IMR-90 (cell line): ENCODE measurements at places on chromosomes 11 and 22. TPM values are rescaled to one million over a fixed set of nuclear protein-coding genes. Genes with fewer than 3 reads are reported as not detected.

SAAL1 gene
- total RNA-seq = 12.5 and 21.1 TPM in 2 replicates

PAMR1 gene
- total RNA-seq = 65.5 and 80.7 TPM in 2 replicates

GRCh38 chr22:34324763-34325162 is 404.5 kb upstream of the LARGE1 start:
- DNase-seq = no peak
- H3K27me3 ChIP-seq = no peaks in the 10 kb centered on the region
- H3K4me3 ChIP-seq = no peak overlapping the region
- H3K4me1 ChIP-seq = no peaks in the 10 kb centered on the region
- H3K36me3 ChIP-seq = no peaks in the 10 kb centered on the region

- no peak overlapping the region for H3K4me3 ChIP-seq
- peaks cover 8% of the 10 kb centered on the region for H3K4me1 ChIP-seq
- no peaks in the 10 kb centered on the region for H3K27me3 ChIP-seq
- H3K36me3 ChIP-seq = peaks cover 4% of the 10 kb centered on the region; the same call in 1 of the 2 replicates
- peak; percentile 96 for DNase-seq
These were observed 13.2 kb upstream of the C1QTNF4 start for GRCh38 chr11:47607380-47607779.

DNA sequence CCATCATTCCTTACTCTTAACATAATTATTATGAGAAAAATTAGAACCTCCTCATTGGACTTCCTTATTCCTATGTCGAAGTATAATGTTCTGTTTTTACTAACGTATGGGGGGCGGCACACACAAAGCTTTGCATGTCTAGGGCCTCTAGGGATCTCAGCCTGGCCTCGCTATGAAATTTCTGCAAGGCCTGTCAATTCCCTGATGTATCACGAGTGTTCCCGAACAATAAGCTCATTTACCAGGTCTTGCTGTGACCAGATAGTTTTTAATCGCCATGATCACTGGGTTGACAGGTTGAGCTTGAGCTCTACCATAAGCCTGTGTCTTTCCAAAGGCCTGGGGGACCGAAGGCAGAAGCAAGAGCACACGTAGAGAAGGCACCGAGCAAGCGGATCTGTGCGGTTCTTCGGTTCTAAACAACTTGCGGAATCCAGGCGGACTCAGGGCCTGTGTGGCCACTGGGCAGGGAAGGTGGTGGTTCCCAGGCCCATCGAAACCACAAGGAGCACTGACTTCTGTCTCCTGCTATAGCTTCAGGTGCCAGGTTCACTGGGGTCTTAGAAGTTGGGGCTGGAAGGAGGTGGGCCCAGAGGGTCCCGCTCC is 10.4 kb upstream of the FXYD2 start:
- no peak overlapping the region for H3K27ac ChIP-seq
- no peak overlapping the region for H3K4me3 ChIP-seq
- DNase-seq = no peak
- H3K27me3 ChIP-seq = peaks cover 23% of the 10 kb centered on the region

- H3K4me3 ChIP-seq = no peak overlapping the region
- peaks cover 43% of the 10 kb centered on the region for H3K36me3 ChIP-seq
- H3K4me1 ChIP-seq = peaks cover 2% of the 10 kb centered on the region; the same call in 1 of the 2 replicates
These were observed 30.5 kb upstream of the FNBP4 start for GRCh38 chr11:47797633-47798032.

- peaks cover 2% of the 10 kb centered on the region; the same call in 1 of the 2 replicates for H3K4me1 ChIP-seq
- H3K27ac ChIP-seq = no peak overlapping the region
- no peak overlapping the region for H3K4me3 ChIP-seq
- DNase-seq = no peak
- no peaks in the 10 kb centered on the region for H3K27me3 ChIP-seq
These were observed 53.9 kb downstream of the CTNND1 start for GRCh38 chr11:57815476-57815875.

GRCh38 chr11:14269692-14270573 is 89.0 kb downstream of the RRAS2 start:
- no peaks in the 10 kb centered on the region for H3K27me3 ChIP-seq
- H3K4me3 ChIP-seq = no peak overlapping the region
- H3K4me1 ChIP-seq = peaks cover under 1% of the 10 kb centered on the region; the same call in 1 of the 2 replicates
- no peak for DNase-seq
- H3K27ac ChIP-seq = no peak overlapping the region

RHOD gene
- 4.7 and 5.3 TPM in 2 replicates for total RNA-seq

RPS3 gene
- total RNA-seq = 2,360 and 3,444 TPM in 2 replicates

GRCh38 chr22:23067023-23067650 is 3.2 kb upstream of the GNAZ start:
- H3K27me3 ChIP-seq = peaks cover 19% of the 10 kb centered on the region; the same call in 1 of the 2 replicates
- H3K27ac ChIP-seq = no peak overlapping the region
- H3K36me3 ChIP-seq = no peaks in the 10 kb centered on the region
- no peak for DNase-seq

DNA sequence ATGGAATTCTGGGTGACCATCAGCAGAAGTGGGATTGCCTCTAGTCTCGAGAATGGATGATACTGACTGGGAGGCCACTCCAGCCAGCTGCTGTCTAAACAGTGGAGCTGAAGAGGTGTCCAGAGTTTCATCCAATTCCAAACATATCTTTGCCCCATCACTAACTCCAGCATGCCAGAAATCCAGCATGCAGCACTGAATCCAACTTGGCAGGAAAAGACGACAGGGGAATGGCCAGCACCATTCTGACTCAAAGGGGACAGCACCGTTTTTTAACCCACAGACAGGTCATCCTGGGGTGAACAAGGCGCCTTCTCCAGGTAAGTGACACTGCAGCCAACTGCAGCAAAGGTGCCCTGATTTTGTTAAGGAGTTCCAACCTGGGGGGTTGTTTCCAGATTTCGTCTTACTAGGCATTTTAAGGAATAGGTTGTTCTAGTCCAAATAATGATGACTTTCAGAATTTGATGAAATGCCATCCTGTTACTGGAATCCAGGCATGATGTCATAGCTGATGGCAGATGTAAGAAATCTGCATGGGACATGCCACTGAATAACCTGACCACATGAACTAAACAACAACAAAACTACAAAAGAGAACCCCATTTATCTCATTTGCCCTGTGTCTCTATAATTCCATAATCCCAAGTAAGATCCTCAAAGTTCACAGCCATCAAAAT is 32.3 kb downstream of the FEZ1 start:
- no peaks in the 10 kb centered on the region for H3K27me3 ChIP-seq
- no peak overlapping the region; the same call in 1 of the 2 replicates for H3K27ac ChIP-seq
- no peak overlapping the region for H3K4me3 ChIP-seq
- H3K4me1 ChIP-seq = peaks cover 3% of the 10 kb centered on the region; the same call in 1 of the 2 replicates

OR5AP2 gene
- total RNA-seq = not detected in 2 replicates

GRCh38 chr11:61417670-61418069 is 12.1 kb downstream of the CPSF7 start:
- peaks cover 68% of the 10 kb centered on the region for H3K36me3 ChIP-seq
- DNase-seq = peak; percentile 30
- H3K4me3 ChIP-seq = no peak overlapping the region
- no peak overlapping the region for H3K27ac ChIP-seq
- no peaks in the 10 kb centered on the region for H3K27me3 ChIP-seq

FBLN1 gene
- total RNA-seq = 11.3 and 11.4 TPM in 2 replicates

- peaks cover 42% of the 10 kb centered on the region for H3K27me3 ChIP-seq
- H3K27ac ChIP-seq = no peak overlapping the region
- H3K36me3 ChIP-seq = no peaks in the 10 kb centered on the region
- peaks cover 3% of the 10 kb centered on the region; the same call in 1 of the 2 replicates for H3K4me1 ChIP-seq
These were observed 1.4 kb upstream of the CELSR1 start for GRCh38 chr22:46538814-46539160.

DNA sequence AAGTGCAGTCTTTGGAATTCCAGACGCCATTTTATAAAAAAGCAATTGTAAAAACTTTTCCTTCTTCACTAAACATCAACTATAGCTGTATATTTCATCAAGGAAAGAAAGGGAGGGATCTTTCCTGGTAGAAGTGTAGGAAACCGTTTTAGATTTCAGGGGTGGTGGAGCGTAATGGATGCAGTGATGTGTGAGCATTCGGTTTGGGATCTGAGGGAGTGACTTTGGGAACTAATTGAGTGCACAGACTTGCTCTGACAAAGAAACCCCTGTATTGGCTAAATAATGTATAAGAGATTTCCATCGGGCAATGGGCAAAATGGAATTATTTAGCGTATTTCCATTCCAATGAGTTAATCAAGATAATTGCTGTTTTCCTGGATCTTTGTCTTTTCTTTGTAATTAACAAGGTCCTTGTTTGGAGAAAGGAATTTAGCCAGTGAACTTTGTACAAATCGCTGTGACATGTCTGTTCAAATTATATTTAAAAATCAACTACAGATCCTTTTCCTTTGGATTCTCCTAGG is 125.0 kb upstream of the NARS2 start:
- no peak overlapping the region for H3K4me3 ChIP-seq
- no peak for DNase-seq
- H3K27me3 ChIP-seq = no peaks in the 10 kb centered on the region
- H3K4me1 ChIP-seq = peaks cover 2% of the 10 kb centered on the region
- H3K27ac ChIP-seq = no peak overlapping the region

DNA sequence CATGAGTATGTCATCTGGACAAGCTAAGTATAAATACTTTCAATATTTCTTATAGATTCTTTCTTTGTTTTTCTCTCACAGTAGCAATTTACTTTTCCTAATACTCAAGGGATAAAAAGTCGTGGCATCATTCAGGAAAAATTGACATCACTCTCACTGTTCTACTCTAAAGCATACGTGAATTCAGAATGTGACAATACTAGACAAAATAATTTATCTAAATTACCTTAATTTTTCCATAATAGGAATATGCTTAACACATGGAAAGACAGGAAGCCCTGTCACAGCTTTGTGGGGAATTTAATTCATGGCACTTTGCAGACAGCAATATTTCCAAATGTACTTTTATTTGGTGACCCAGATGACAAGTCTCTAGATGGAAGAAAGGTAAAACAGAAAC is 394.6 kb downstream of the DLG2 start:
- no peak overlapping the region for H3K4me3 ChIP-seq
- no peak overlapping the region for H3K27ac ChIP-seq
- no peaks in the 10 kb centered on the region for H3K27me3 ChIP-seq
- no peaks in the 10 kb centered on the region for H3K36me3 ChIP-seq
- no peak for DNase-seq

KRTAP5-9 gene
- total RNA-seq = not detected in 2 replicates

GRCh38 chr22:35642305-35642741 is 5.9 kb upstream of the APOL6 start:
- peak; percentile 46 for DNase-seq
- no peaks in the 10 kb centered on the region for H3K36me3 ChIP-seq
- peaks cover 25% of the 10 kb centered on the region for H3K4me1 ChIP-seq
- no peak overlapping the region for H3K4me3 ChIP-seq
- H3K27me3 ChIP-seq = no peaks in the 10 kb centered on the region
- no peak overlapping the region for H3K27ac ChIP-seq

GRCh38 chr11:2179516-2179915 is 7.9 kb upstream of the TH start:
- no peak overlapping the region for H3K27ac ChIP-seq
- no peak for DNase-seq
- H3K4me1 ChIP-seq = no peaks in the 10 kb centered on the region
- peaks cover 8% of the 10 kb centered on the region; the same call in 1 of the 2 replicates for H3K27me3 ChIP-seq
- no peaks in the 10 kb centered on the region for H3K36me3 ChIP-seq
- no peak overlapping the region for H3K4me3 ChIP-seq

GRCh38 chr11:57500515-57500914 is 15.0 kb downstream of the SLC43A1 start:
- H3K36me3 ChIP-seq = peaks cover 26% of the 10 kb centered on the region
- no peaks in the 10 kb centered on the region for H3K27me3 ChIP-seq
- no peak overlapping the region for H3K27ac ChIP-seq
- DNase-seq = no peak

DNA sequence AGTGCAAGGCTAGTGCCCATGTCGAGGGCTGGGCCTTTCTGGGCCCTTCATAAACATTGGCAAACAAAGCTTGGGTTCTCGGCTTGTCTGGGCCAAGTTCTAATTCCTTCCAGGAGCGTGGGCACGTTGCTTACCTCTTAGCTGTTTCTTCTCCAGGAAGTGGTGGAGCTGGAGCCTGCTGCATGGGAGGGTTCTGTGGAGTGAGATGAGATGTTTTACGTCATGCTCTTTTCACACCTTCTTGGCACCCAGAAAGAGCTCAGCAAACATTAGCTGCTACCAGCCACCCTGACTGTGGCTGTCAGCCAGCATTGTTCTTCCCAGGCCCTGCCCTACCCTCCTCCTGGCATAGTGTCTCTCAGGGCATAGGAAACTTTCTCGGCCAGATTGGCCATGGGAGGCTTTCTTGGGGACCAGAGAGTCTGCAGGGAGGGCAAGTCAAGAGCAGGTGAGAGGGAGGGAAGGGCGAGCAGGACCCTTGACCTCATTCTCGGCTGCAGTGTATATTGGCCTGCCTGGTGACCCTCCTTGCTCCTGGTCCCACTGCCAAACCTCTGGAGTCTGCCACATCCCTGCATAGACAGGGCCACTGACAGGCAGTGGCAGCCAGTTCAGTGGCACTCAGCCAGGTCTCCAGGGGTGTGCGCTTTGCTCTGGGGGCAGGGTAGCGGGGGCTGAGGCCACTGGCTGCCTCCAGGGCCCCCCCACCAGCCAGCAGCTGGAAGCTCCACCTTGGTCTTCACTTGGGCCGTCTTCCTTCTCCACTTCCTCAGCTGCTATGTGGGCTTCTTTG is 98.8 kb downstream of the BCR start:
- peaks cover 37% of the 10 kb centered on the region for H3K36me3 ChIP-seq
- no peak overlapping the region for H3K27ac ChIP-seq
- no peak overlapping the region for H3K4me3 ChIP-seq
- no peaks in the 10 kb centered on the region for H3K27me3 ChIP-seq
- peaks cover 5% of the 10 kb centered on the region; the same call in 1 of the 2 replicates for H3K4me1 ChIP-seq

DNA sequence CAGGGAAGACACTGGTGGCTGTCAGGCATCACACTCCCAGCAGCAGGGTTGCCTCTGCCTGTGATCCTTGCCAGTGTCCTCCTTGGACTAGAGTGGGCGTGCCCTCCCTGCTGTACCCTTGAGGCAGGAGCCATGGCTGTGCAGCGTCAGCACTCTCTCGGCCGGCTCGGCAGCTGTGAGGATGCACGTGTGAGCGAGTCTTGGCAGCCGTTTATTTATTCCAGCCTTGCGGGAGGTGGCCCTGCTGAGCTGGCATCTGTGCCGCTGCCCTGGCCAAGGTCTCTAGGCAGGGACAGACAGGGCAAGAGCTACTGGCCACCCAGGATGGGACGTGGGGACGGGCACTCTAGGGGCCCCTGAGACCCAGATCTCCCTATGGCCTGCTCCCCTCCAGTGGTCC is 33.9 kb downstream of the TSPAN4 start:
- H3K4me1 ChIP-seq = no peaks in the 10 kb centered on the region; the same call in 1 of the 2 replicates
- DNase-seq = peak; percentile 6
- H3K27ac ChIP-seq = no peak overlapping the region
- H3K27me3 ChIP-seq = no peaks in the 10 kb centered on the region
- H3K4me3 ChIP-seq = no peak overlapping the region
- H3K36me3 ChIP-seq = peaks cover 10% of the 10 kb centered on the region

BRSK2 gene
- total RNA-seq = under 0.01 and 0.18 TPM in 2 replicates

GRCh38 chr22:45529971-45530575 is 27.4 kb downstream of the FBLN1 start:
- peaks cover 66% of the 10 kb centered on the region for H3K36me3 ChIP-seq
- peak; percentile 94 for DNase-seq
- H3K27ac ChIP-seq = peak overlapping the region; percentile 92

- H3K4me1 ChIP-seq = no peaks in the 10 kb centered on the region
- H3K36me3 ChIP-seq = peaks cover 6% of the 10 kb centered on the region; the same call in 1 of the 2 replicates
- H3K27me3 ChIP-seq = no peaks in the 10 kb centered on the region
- H3K27ac ChIP-seq = no peak overlapping the region
- no peak overlapping the region for H3K4me3 ChIP-seq
These were observed 14.1 kb downstream of the APOL1 start for GRCh38 chr22:36267058-36267457.
